ENCODE measurements at places on chromosomes 12 and 14.

GRCh38 chr12:56115329-56115728 lies 1.1 kb upstream of the RPL41 start:
- DNase-seq, result no peak

DNA sequence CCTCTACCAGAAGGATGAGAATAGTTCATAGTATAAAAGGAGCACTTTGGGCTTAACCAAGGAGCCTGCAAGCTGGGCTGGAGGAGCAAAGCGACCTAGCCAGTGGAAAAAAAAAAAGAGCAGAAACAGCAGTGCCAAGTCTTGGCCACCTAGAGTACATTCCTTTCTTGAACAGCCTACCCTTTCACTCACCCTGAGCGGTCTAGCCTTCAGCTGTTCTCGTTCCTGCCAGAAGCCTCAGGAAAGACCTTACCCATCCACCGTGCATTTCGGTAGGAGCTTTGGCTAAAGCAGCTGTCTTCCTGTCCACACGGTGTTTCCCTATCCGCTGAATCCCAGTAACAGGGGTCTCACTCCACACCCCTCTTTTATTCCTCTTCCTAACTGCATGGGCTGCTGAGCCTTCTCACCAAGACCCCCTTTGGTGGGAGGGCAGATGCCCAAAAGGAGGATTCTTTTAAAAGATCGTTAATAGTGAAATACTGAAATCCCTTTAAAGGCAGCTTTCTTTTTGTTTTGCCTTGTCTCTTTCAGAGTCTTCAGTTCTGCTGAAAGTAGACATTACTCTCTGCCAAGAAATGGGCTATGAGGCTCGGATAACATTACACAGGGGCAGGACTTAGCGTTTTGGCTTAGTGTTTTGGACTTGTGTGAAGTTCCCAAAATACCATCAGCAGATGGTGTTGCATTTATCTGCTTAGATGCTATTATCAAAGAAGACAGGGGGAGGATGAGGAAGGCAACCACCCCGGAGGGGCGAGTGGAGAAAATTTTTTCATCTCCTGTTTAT lies 88.5 kb upstream of the METAP2 start:
- no peak for DNase-seq

DNA sequence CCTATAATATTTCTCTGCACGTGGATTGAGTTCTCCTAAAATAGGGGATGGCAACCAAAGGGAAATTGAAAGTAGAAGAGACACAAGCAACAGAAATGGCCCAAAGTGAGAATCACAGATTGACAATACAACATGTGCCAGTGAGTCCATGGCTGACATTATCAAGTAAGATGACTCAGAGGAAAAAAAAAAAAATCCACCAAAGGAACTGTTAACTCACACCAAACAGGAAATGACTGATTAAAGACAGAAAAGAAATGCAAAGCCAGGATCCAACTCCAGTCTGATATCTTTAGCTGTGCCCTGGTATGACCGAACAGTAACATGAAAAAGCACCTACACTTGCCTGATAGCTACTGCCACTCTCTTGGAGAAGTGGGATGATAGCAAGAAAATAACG lies 485.0 kb downstream of the PRKD1 start:
- DNase-seq, result no peak

DNA sequence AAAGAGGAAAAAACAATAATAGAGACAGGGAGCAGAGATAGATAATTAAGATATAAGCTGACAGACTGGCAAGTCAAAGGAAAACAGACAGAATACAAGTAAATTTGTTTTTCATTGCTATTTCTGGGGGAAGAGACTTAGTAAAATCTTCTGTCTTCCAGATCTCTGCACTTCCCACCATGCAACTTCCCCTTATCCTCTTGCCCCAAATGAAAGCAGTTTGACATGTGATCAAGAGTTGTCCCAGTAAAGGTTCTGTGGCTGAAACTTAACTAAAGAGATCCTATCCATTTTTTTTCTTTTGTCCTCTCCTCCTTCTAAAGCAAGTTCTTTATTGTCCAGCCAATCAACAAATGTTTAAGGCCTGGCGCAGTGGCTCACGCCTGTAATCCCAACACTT lies 1.5 kb upstream of the MLF2 start:
- no peak for DNase-seq

- DNase-seq, result no peak
Observed at GRCh38 chr12:78402366-78403134, 462.0 kb upstream of the SYT1 start.

GRCh38 chr12:107462428-107463332 lies 222.9 kb upstream of the PWP1 start:
- DNase-seq, result no peak
